ENCODE measurements at places on chromosomes 16 and 17.
A peak's percentile ranks its signal among the peaks of the same experiment; 100 is the strongest.

DNA sequence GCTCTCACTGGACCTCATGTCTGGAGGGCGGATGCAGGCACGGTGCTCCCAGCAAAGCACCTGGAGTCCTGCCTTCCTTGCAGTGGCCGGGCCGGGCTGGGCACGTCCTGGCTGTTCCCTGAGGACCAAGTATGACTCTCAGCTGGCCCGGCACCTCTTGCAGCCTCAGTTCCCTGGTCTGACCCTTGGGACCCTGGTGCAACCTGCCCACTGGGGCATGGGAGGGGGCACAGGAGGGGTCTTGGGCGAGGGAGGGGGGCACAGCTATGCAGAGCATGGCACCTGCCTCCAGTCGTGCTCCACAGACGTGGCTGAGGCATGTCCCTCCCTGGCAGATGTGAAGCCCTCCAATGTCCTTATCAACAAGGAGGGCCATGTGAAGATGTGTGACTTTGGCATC, 19.6 kb downstream of the MAP2K3 start:
- H3K4me1 ChIP-seq = no peaks in the 10 kb centered on the region
- H3K4me3 ChIP-seq = no peak overlapping the region
- H3K27me3 ChIP-seq = no peaks in the 10 kb centered on the region
- H3K36me3 ChIP-seq = peaks cover 89% of the 10 kb centered on the region

DNA sequence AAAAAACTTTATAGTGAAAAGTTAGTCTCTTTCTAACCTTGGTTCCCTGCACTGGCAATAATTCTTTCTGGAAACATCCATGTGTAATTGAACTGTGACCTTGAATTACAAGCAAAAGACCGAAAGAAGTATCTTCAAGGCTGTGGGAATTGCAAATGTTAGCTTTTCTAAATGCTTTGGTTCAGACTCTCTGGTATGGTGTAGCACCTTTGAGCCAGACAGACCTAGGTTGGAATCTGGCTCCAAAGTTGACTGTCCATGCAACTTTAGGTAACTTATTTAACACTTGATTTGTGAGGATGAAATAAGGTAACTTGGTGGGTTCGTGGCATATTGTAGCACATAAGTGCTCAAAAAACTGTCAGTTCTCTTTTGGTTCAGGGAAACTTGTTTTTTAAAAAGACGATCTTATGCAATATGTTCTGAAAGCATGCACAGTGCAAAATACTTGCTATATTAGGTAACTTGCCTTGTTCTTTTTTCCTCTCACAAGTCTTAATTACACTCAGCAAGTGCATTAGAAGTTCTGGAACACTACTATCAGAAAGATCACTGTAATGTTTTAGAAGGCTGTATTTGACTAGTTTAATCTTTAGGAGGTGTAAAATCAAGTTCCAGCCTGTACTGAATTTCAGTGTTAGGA, 46.3 kb downstream of the TANGO6 start:
- no peak overlapping the region for H3K4me3 ChIP-seq
- no peaks in the 10 kb centered on the region for H3K4me1 ChIP-seq
- no peak for DNase-seq
- peaks cover 5% of the 10 kb centered on the region for H3K36me3 ChIP-seq
- H3K27ac ChIP-seq = no peak overlapping the region

DNA sequence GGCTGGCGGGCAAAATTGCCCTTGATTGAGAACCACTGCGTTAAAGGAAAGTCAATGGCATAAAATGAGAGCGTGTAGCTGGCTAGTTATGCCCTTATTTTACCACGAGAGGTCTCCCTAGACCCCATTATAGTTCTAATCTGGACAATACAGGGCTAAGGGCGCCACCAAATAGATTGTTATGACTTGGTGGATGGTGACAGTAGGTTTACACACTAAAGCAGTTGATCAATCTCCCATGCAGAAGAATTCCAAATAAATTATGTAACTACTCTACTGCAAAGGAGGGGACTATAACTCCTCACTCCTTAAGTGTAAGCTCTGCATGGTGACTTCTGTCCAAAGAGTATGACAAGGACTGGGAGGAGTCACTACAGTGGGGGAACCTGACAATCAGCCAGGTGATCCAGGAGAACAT, 20.4 kb upstream of the YPEL2 start:
- H3K27ac ChIP-seq = no peak overlapping the region
- no peaks in the 10 kb centered on the region for H3K36me3 ChIP-seq
- DNase-seq = peak; percentile 41
- H3K4me1 ChIP-seq = peaks cover 3% of the 10 kb centered on the region
- H3K27me3 ChIP-seq = no peaks in the 10 kb centered on the region
- no peak overlapping the region for H3K4me3 ChIP-seq

- H3K36me3 ChIP-seq = no peaks in the 10 kb centered on the region
- H3K4me3 ChIP-seq = no peak overlapping the region
- no peaks in the 10 kb centered on the region for H3K27me3 ChIP-seq
Observed at GRCh38 chr17:61183793-61184192, 215.8 kb upstream of the TBX2 start.

DNA sequence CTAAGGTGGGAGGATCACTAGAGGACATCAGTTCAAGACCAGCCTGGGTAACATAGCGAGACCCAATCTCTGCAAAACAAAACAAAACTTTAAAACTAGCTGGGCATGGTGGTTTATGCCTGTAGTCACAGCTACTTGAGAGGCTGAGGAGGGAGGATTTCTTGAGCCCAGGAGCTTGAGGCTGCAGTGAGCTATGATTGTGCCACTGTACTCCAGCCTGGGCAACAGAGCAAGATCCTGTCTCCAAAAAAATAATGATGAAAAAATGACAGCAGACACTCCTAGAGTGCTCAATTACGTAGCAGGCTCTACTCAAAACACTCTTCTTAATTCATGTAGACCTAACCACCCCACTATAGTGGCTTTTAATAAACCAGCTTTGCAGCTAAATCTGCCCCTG, 12.9 kb downstream of the ERN2 start:
- H3K4me3 ChIP-seq = no peak overlapping the region
- no peak for DNase-seq
- H3K4me1 ChIP-seq = peaks cover 11% of the 10 kb centered on the region
- H3K36me3 ChIP-seq = no peaks in the 10 kb centered on the region
- H3K27me3 ChIP-seq = peaks cover 8% of the 10 kb centered on the region
- no peak overlapping the region for H3K27ac ChIP-seq

DNA sequence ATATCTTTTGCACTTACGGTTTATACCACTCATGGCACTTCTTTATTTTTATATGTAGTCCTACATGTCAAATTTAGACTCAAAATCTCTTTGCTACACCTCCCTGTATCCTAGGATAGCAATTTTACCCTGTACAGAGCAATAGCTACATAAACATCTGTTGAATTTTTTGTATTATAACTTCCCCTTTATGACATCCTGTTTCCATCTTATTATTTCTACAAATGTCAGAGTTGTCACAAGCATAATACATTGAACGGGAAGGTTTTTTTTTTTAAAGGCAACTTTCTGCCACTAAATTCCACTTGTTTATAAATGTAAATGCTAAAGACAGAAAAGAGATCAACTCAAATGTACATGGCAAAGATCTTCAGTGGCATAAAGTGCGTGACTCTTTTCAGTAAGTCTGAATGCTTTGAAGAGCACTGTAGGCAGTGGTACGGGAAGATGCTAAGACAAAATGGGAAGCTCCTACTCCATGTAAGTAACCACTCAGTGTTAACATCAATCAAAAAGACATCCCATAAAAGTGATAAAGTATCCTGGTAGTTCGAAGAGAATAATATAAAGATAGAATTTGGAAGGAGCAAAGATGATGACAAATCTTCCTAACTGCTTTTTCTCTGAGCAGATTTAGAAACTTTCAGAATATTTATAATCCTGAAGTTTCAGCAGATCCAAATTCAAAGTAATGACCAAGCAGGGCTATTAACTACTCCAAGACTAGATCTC, 26.8 kb downstream of the GNA13 start:
- peaks cover 54% of the 10 kb centered on the region for H3K36me3 ChIP-seq
- H3K4me1 ChIP-seq = peaks cover 39% of the 10 kb centered on the region
- H3K27ac ChIP-seq = peak overlapping the region; percentile 88
- no peak for DNase-seq

- peak overlapping the region; percentile 69 for H3K4me3 ChIP-seq
- H3K4me1 ChIP-seq = peaks cover 46% of the 10 kb centered on the region
- DNase-seq = peak; percentile 53
- H3K27me3 ChIP-seq = no peaks in the 10 kb centered on the region
- H3K27ac ChIP-seq = peak overlapping the region; percentile 70
- peaks cover 8% of the 10 kb centered on the region for H3K36me3 ChIP-seq
Observed at GRCh38 chr17:17403899-17404576, 72.8 kb upstream of the MED9 start.

- H3K36me3 ChIP-seq = peaks cover 27% of the 10 kb centered on the region
- H3K4me3 ChIP-seq = peak overlapping the region; percentile 83
- peaks cover 52% of the 10 kb centered on the region for H3K4me1 ChIP-seq
Observed at GRCh38 chr17:75404731-75405364, 630 bp downstream of the GRB2 start.

DNA sequence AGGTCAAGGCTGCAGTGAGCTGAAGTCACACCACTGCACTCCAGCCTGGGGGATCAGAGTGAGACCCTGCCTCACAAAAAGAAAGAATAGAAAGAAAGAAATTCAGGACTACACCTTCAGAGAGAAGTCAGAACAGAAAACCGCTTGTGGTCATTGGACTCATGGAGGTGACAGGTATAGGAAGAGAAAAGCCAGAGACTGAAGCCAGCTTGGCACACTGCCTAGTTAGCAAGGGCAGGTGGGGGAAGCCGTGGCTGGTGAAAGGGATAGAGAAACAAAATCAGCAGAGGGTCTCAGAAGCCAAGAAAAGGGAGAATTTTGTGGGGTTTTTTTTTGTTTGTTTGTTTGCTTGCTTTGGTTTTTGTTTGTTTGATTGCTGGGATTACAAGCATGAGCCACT, 32.9 kb upstream of the SKAP1 start:
- H3K27ac ChIP-seq = no peak overlapping the region
- DNase-seq = no peak
- H3K27me3 ChIP-seq = no peaks in the 10 kb centered on the region
- no peak overlapping the region for H3K4me3 ChIP-seq
- H3K4me1 ChIP-seq = no peaks in the 10 kb centered on the region

GRCh38 chr17:61809816-61810392, 53.4 kb downstream of the BRIP1 start:
- no peak overlapping the region for H3K4me3 ChIP-seq
- no peaks in the 10 kb centered on the region for H3K36me3 ChIP-seq
- no peak overlapping the region for H3K27ac ChIP-seq
- no peak for DNase-seq
- peaks cover 3% of the 10 kb centered on the region for H3K4me1 ChIP-seq

DNA sequence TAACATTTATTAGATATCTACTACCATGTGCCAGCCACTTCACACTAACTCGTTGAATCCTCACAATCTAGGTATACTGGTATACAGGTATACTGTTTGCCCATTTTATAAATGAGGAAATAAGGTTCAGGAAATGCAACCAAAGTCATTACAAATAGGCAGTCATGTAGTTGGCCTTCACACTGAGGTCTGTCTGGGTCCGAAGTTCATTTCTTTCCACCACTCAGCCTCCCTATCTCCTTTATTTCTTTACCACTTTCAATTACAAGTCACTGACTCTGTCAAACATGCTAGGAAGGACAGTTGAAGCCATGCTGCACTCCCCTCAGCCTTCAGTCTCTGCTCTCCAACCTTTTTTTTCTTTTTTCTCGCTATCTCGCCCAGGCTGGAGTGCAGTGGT, 20.7 kb upstream of the SIAH1 start:
- no peak overlapping the region for H3K27ac ChIP-seq
- DNase-seq = no peak
- H3K36me3 ChIP-seq = no peaks in the 10 kb centered on the region
- peaks cover 4% of the 10 kb centered on the region for H3K4me1 ChIP-seq
- H3K27me3 ChIP-seq = no peaks in the 10 kb centered on the region
- no peak overlapping the region for H3K4me3 ChIP-seq

DNA sequence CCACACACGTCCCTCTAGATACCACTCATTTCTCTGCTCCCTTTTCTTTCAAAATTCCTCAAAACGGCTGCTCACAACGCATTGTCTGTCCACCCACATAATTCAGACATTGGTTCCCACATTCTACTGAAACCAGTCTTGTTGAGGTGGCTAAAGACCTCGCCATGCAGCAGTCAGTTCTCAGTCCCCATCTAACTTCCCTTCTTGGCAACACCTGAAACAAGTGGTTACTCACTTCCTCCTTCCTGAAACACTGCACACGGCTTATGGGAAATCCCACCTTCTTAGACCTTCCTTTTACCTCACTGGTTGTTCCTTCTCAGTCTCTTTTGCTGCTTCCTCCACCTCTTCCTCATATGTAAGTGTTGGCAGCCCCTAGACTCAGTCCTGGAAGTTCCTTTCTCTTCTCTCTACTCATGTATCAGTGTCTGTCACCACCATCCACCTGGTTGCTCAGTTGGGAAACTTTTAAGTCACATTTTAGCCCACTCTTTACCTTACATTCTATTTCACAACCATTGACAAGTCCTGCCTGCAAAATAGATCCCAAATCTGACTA, 277.1 kb downstream of the CEP112 start:
- no peak for DNase-seq
- no peaks in the 10 kb centered on the region for H3K36me3 ChIP-seq
- H3K4me3 ChIP-seq = peak overlapping the region; percentile 3
- peaks cover 8% of the 10 kb centered on the region for H3K4me1 ChIP-seq

- DNase-seq = no peak
- H3K36me3 ChIP-seq = no peaks in the 10 kb centered on the region
- peaks cover 10% of the 10 kb centered on the region for H3K4me1 ChIP-seq
Observed at GRCh38 chr17:15262291-15263205, 2.6 kb downstream of the PMP22 start.

- H3K27me3 ChIP-seq = no peaks in the 10 kb centered on the region
- peaks cover 3% of the 10 kb centered on the region for H3K36me3 ChIP-seq
- H3K4me3 ChIP-seq = no peak overlapping the region
- H3K4me1 ChIP-seq = no peaks in the 10 kb centered on the region
Observed at GRCh38 chr17:19705771-19706770, 10.3 kb downstream of the SLC47A2 start.

GRCh38 chr16:14193316-14193871, 122.3 kb downstream of the MRTFB start:
- H3K27ac ChIP-seq = peak overlapping the region; percentile 16
- peaks cover 14% of the 10 kb centered on the region for H3K4me1 ChIP-seq
- H3K36me3 ChIP-seq = peaks cover 3% of the 10 kb centered on the region
- DNase-seq = no peak
- no peaks in the 10 kb centered on the region for H3K27me3 ChIP-seq
- H3K4me3 ChIP-seq = peak overlapping the region; percentile 16

DNA sequence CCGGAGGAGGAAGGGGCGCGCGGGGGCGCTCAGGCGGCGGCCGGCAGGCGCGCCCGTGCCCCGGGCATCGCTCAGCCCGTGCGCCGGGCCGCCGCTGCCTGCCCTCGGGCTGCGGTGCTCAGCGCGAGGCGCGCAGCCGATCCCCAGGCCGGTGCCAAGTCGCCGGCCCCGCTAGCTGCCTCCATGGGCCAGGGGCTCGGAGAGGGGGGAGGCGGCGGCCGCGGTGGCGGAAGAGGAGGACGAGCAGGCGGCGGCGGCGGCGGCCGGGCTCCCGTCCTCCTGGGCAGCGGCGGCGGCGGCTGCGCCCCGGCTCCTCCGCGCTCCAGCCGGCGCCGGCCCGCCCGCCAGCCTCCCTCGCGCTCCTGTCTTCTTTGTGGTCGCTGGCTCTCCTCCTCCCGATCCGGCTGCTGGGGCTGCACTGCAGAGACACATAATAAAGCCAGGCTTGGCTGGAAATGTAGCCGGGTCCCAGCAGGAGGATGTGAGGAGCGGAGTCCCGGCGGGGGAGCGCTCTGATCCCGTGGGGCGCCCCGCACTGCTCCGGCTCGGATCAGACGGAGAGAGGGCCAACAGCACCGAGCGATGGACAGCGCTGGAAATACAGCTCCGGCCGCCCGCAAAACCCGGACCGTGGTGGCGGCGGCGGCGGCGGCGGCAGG, 889 bp upstream of the ZNF423 start:
- peaks cover 6% of the 10 kb centered on the region for H3K4me1 ChIP-seq
- no peak for DNase-seq
- H3K27ac ChIP-seq = no peak overlapping the region

All from effector memory CD8-positive, alpha-beta T cell (primary cell).